ENCODE measurements at places on chromosomes 4 and X.

GRCh38 chrX:10608099-10608498 lies 12.3 kb downstream of the MID1 start:
- no peak for DNase-seq

DNA sequence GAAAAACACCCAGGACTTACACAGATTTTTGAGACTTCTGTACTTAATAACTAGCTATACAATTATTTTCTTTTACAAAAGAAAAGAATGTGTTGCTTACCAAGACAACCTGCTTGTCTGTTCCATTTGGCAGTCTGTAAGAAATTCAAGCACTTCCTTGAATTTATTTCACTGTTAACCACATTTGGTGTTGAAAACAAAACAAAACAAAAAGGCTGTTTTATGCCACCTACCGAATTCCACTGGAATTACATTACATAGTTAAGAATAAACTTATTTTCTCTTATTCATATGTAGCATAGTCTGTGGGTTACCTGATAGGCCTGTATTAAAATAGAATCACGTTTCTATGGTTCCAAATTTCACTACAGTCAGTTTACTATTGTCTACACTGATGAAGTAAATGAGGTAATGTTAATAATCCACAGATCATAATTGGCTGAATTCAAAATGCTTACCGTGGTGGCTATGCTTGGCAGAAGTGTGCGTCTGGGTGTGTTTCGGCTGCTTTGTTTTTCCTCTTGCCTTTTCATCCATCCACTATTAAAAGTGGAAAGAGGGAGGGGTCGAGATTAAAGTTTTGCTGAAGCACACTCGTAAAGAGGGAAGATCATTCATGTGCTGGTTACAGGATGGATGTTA lies at the start of gene TLR1:
Gene TLR1, minus strand, starts transcription at position 138 of the 642 bp plus-strand sequence. CDS start 5,960 bp downstream, outside the sequence.
- no peak for DNase-seq

DNA sequence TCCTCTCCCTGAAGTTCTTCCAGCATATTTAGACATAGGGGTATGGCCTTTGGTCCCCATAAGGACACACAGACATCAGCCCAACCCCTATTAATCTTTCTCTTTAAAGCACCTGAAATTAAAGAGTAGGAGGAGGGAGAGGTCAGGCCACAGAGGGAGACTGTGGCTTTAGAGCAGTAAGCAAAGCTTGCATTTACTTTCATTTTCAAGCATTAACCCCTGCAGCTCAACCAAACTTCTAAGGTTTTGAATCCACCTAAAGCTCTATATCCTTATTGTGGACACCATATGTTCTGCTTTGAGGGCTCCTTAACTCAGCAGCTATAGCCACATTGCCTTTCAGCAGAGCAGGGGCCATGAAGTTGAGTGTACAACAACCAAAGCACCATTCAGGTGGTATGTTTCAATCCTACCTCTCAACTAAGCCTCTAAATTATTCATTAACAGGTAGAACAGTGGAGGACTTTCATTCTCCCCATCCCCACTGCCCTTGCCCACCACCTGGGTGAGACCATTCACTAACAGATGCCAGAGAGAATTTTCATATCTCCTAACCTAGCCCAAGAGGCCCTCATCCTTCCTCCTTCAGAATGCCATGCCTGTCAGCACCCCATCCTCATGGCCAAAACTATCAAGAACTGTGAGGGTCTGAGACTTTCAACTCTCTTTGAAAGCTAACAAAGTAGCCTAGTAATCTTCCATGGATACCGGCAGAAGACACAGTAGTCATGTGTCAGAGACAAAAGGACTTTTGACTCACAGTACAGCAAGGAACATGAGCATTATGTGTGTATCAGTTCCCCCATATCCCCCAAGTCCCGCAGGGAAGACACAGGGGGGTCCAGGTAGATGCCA lies 20.8 kb downstream of the LIN54 start:
- DNase-seq = no peak

DNA sequence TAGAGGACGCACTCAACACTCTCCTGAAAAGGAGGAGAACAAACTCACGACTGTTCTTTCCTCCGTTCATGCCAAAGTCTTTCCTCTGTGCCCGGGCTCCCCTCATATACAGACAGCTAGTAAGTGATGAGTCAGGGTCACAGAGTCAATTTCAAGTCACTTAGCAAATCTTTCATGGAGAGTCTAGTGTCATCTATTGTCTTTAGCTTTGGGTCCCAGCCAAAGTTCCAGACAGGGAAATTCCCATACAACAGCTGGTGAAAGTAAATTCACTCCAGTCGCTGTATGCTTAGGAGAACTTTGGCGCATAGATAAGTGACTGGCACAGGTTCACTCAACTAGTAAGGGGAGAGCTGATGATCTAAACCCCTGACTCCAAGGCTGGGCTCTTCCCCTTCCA lies 226.5 kb downstream of the MID1 start:
- DNase-seq = no peak

DNA sequence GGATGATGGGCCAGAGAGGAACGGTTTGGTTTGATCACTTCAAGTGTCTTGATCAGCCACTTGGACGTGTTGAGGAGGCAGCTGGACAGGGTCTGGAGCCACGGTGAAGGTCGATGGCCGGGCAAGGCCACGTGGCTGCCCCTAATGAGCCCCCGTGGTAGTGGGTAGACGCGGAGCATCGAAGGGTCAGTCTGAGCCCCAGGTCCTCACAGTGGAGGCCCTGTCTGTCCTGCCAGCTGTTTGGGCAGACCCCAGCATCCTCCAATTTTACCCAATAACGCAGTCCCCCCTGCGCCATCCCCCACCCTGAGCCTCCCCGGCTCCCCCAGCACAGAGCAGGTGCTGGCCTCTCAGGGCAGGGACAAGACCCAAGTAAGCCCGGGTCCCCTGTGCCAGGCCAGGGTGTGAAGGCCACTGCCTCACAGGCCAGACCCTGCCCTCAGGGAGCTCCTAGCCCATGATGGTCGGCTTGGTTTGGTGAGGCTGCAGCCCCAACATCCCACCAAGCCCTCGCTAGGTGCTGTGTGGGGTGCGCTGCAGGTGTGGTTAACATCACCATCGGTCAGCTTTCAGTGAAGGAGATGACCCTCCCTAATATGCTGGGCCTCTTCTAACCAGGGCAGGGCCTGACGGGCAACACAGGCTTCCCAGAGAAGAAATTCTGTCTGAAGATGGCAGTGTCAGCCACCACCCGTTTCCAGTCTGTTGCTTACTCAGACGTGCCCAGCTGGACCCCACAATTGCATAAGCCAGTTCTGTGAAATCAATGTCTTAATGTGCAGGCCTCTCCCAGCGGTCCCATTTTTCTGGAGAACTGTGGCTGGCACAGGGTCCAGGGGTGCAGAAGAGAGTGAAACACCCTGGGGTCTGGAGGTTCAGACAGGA lies 40.5 kb upstream of the NKX1-1 start:
- DNase-seq = no peak

GRCh38 chr4:6944301-6945051 lies 34.9 kb downstream of the TBC1D14 start:
- DNase-seq = no peak

- DNase-seq = no peak
Observed at GRCh38 chr4:125315576-125316400, 1.0 kb downstream of the FAT4 start.

GRCh38 chr4:38681281-38681991 lies 17.4 kb downstream of the KLF3 start:
- no peak for DNase-seq
